ENCODE measurements at places on chromosomes 2 and 18.

GRCh38 chr2:134324947-134325346 is 71.1 kb downstream of the MGAT5 start:
- DNase-seq = no peak

- peak; percentile 3 for DNase-seq
These were observed 95.4 kb upstream of the CCDC85A start for GRCh38 chr2:56088411-56088810.

- peak; percentile 83 for DNase-seq
These were observed 4.5 kb upstream of the RMDN2 start for GRCh38 chr2:37920570-37920969.

DNA sequence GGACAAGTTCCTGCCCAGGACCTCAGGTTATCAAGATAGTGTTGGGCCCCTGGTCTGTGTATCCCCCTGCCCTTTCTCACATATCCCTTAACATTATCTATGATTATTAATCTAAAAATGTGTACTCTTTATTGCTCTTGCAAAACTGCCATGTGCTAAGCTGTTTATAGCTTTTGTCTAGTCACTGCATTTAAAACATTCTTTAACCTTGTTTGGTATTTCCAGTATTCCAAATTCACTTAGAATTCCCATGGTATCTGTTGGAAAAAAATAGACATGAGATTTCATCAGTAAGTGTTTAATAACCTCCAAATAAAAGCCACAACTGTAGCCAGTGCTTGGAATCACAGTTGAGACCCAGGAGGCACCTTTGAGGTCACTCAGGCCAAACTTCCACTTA is 16.2 kb upstream of the GLS start:
- DNase-seq = peak; percentile 66

GRCh38 chr2:218895759-218896500 is 15.3 kb downstream of the WNT10A start:
- DNase-seq = no peak

- DNase-seq = peak; percentile 95
These were observed 228.7 kb upstream of the SIX2 start for GRCh38 chr2:45237850-45238542.

DNA sequence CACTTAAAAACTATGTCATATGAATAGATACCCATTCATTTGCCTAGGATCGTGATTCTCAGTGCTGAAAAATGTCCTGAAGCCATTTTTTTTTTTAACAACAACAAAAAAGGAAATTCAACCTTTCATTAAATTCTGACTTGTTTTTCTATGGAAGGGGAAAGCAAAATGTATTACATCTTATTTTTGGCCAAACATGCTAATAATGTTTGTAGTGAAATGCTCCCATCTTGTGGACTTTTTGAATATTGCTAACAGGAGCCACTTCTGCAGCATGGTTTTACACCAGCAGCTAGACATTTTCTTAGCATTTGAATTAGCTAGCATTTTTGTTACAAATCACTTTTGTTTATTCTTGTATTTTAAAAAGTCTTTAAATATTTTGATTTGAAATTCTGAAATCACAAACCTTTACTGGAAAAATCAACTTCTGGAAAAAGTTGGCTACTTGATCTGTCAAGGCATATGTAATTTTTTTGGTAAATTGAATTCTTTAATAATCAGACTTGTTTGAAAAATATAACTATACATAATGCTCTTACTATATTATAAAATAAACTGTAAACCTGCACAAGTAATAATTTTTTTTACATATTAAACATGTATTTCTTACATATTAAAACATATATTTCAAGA is 75.8 kb downstream of the KIDINS220 start:
- DNase-seq = peak; percentile 60

GRCh38 chr18:63848159-63848558 is 39.3 kb upstream of the SERPINB2 start:
- DNase-seq = peak; percentile 75

GRCh38 chr2:236653863-236654262 is 84.2 kb downstream of the ACKR3 start:
- DNase-seq = no peak

DNA sequence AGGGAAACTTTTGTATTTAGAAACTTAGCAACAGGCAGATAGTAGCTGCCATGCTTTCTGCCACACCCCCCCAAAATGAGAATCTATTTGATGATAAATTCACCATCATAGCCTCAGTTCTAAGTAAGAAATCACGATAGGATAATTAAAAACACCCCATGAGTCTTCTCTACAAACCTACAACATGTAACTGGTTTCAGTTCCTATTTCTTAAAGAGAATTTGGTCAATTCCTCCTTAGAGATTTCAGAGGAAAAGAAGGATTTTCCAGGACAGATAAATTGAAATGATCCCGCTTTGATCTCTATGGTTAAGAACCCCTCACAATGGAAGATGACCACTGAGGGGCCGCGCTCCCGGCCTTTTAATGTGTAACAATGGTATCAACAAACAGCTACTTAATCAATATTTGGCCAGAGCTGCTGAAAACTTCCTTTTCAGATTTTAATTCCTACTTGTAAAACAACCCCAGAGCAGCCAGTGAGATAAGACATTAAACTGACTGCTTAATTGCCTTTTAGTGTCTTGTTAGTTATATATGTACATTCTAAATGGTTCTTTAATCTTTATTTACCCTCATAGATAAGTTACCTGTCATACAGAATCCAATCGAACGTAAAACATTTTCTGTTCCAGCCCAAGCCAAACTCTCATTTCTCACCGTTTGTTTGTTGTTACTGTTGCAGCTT is 10.1 kb downstream of the PAX3 start:
- no peak for DNase-seq

- no peak for DNase-seq
These were observed 48.7 kb downstream of the LYPD1 start for GRCh38 chr2:132621131-132621875.

GRCh38 chr2:47903781-47904490 is 2.4 kb downstream of the FBXO11 start:
- no peak for DNase-seq

DNA sequence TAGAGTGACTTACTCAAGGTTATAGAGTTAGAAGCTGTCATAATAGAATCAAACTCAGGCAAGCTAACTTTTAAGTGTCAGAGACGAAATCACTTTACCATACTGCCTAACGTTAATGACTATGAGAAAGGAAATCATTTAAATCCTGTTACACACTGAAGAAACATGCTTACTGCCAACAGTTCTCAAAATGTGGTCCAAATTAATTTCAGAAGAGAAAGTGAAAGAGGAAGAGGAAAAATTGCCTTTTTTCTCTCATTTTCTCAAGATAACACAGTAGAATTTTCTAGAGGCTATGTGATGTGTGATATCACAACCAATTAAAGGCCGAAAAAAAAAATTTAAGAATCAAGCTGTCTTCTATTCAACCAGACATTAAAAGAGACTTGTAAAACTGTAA is 1362.7 kb upstream of the CHAC2 start:
- no peak for DNase-seq

DNA sequence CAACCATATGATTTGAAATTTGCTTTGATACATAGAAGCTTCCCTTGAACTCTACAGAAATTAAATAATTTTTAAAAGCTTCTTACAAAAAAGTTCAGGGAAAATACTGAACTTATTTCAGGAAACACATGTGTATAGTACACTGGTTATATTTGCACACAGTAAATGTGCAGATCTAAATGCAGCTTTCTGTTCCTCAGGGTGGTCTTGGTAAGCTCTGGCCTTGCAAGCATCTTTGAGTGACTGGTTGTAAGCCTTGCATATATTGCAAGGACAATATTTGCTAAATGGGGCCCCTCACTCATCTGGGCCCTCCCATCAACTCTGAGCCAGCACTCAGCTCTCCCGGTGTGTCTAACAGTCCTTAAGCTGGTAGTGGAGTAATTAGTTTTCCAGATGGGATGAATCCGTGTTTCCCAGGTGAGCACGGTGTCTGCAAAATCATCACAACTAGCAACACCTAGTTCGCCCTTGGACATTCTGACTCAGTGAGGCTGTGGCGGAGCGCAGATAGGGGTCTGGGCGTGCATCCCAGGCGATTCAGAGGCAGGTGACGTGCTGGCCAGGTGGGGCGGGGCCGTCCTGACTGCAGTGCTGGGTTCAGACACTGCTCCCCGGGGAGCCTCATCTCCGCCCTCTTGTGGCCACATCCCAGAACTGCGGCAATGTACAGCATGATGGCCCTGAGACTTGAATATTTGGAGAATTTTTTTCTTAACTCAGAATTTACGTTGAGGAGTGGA is 149.6 kb downstream of the MBP start:
- DNase-seq = peak; percentile 67

DNA sequence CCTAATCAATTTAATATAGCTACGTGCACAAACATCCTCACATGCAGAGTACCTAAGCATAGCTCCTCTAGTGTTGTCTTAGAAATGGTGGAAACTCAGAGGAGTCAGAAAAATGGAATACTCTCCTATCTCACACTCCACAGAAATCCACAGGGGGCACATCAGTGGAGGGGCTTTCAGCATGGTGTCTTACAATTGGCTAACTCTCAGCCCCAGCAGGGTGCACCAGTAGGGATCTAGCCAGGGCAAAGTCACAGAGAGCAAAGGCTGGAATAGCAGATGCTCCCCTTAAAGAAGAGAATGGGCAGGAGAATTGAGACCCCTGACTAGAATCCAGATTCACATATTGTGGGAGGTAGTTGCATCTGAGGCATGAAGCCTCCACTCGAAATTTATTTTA is 135.7 kb downstream of the MAIP1 start:
- DNase-seq = no peak

GRCh38 chr2:149488706-149489440 is 98.7 kb downstream of the MMADHC start:
- DNase-seq = no peak

DNA sequence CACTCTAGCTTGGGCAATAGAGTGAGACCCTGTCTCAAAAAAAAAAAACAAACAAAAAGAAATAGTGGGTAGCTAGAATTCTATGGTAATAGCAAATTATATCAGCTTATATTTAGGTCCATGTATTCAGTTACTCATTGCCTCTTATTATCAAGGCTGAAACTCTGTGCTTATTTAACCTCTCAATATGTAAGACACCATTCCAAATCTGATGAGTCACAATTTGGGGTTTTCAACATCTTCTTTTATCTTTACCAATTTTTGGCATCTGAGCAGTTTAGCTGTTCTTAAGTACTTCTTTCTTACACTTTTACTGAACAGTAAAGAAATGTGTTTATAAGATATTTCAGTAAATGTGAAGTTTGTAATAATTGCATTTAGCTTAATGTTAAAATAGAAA is 69.3 kb downstream of the TTC27 start:
- peak; percentile 91 for DNase-seq

GRCh38 chr18:62186774-62187542 is at the start of the genes PIGN and RELCH:
Gene PIGN, minus strand, starts transcription at chr18:62187056. Its CDS starts 25,703 bp downstream, at chr18:62161353.
Gene RELCH, plus strand, starts transcription at chr18:62187255. Its CDS starts 251 bp downstream, at chr18:62187506.
- DNase-seq = peak; percentile 98

GRCh38 chr2:113692698-113693428 is 63.6 kb downstream of the SLC35F5 start:
- DNase-seq = no peak

DNA sequence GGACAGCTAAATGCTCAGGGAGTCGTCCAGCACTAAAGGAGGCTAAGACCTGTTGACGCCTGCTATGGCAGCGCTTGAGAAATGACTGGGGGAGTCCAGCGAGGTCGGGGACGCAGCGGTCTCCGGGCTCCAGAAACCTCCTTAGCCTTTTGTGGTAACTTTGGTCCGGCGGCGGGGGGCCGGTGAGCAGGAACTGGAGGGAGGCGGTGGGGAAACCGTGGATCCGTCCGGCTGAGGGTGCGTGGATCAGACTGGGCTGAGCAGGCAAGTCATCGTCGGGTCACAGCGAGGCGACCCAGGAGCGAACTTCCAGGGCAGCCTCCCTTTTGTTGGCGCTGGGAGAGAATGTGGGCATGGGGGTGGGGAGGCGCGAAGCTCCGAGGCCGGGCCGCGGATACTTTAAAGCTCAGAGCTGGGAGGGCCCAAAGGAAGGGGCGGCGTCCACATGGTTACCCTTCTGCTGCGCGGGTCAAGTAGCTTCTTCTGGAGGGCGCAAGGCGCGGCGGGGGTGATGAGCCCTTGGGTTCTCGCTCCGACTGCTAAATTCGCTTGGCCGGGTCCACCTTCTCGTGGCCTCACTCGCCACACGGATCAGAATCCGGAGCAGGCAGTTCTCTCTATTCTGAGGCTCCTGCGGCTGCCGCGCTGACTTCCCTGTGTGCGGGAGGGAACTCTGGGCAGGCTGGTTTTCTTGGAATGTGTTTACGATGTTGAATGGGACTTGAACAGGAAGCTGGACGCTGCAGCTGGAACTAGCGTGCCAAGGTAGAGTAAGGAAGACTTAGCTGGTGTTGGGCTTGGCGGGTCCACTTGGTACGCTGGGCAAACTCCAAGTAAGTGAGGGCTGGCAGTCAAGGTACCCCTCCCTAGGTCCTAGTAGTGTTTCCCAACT is 920 bp downstream of the GULP1 start:
- DNase-seq = peak; percentile 86

DNA sequence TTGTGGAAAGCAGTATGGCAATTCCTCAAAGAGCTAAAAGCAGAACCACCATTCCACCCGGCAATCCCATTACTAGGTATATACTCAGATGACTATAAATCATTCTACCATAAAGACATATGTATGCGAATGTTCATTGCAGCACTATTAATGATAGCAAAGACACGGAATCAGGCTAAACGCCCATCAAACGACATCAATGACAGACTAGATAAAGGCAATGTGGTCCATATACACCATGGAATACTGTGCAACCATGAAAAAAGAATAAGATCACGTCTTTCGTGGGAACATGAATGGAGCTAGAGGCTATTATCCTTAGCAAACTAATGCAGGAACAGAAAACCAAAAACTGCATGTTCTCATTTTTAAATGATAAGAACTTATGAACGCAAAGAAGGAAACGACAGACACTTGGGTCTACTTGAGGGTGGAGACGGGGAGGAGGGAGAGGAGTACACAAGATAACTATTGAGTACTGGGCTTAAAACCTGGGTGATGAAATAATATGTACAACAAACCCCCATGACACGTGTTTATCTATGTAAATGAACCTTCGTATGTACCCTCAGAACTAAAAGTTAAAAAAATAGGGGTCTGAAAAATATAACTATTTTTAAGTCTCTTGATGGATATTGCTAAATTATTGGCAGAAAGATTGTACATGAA is 32.0 kb upstream of the CYTIP start:
- no peak for DNase-seq

DNA sequence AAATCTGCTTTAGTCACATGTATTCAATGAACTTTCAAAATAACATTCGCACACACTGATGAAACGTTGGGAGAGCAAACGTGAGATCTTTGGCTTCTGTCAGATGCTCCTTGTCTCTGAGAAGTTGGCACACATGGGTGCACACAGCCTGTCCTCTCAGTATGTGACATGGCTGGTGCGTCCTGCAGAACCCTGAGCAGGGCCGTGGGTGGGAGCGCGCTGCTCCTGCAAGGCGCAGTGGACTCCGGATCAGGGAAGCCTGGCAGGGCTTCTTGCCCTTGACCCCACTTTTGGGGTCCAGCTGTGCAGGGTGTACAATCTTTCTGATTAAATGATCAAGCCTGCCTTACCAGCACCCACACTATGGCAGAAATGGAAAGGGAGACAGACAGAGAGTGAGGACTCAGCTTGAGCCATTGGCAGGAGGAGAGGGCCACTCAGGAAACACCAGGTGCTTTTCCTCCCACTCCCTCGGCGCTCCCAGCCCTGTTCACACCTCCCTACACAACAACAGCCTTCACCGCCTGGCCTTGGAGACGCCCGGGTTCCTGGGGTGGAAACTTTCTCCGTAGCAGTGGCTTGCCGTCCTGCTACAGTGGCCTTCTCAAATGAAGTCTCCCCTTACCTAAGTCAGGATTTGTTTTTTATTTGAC is 108.4 kb upstream of the SNTG2 start:
- DNase-seq = no peak

Data from IMR-90 (cell line).